ENCODE measurements at places on chromosomes 11 and 22. TPM values are rescaled to one million over a fixed set of nuclear protein-coding genes. Genes with fewer than 3 reads are reported as not detected.

DNA sequence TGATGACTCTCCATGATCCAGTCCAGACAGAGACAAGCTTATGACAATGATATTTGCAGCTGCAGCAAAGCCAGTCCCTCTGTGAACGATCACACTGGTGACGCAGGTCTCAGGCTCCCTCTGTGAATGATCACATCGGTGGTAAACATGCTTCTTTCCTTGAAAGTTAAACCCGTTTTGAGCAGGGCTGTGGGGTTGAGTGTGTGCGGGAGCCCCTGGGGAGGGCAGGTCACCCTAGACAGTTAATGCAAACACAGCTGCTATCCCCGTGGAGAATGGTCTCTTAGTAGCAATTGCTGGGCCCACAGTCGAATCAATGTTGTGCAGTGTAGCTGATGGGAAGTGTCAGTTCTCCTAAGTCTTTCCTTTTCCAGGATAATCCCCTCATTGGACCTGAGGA lies 71.0 kb upstream of the KIRREL3 start:
- H3K4me3 ChIP-seq: no peak overlapping the region
- H3K27ac ChIP-seq: no peak overlapping the region
- no peaks in the 10 kb centered on the region for H3K4me1 ChIP-seq
- DNase-seq: no peak
- peaks cover 16% of the 10 kb centered on the region for H3K27me3 ChIP-seq
- no peaks in the 10 kb centered on the region for H3K36me3 ChIP-seq

- H3K4me1 ChIP-seq: peaks cover 49% of the 10 kb centered on the region
- H3K36me3 ChIP-seq: no peaks in the 10 kb centered on the region
- peak; percentile 59 for DNase-seq
- H3K27ac ChIP-seq: no peak overlapping the region
- H3K4me3 ChIP-seq: peak overlapping the region; percentile 83
These were observed 965 bp downstream of the OSBPL5 start for GRCh38 chr11:3164138-3164551.

DNA sequence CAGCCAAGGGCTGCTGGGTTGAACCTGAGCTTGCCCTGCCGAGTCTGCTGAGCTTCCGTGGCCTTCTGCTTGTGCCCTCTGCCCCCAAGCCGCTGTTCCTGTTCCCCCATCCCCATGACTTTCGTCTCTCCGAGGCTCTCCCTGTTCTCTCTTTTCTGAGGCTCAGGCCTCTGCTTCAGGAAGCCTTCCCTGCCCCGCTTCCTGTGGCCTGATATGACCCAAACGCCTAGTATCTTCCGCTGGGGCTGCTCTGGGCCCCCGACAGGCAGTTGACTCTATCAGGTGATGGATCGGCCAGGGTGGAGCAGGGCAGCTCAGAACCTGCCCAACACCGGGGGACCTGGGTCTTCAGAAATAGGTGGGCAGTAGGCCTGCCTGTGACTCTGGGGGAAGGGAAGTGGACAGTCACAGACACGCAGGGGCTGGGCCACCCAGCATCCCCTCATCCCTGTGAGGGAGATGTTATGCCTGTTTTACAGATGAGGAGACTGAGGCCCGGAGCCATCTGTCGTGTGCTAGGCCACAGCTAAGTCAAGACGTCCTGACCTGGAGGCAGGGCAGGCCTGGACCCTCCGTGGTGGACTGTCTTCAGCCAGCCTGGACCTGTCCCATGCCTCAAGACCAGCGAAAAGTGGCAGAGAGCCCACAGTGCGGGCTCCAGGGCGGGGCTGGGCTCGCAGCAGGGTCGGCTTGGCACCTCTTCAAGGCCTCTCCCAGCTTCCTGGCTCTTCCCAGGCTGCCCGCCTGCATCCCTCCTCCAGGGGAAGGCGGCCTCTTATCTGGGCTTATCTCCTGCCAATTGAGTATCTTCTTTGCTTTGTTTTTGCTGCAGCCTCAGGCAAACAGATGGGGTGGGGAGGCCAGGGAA lies 16.2 kb downstream of the BAD start:
- peaks cover 12% of the 10 kb centered on the region for H3K4me1 ChIP-seq
- no peaks in the 10 kb centered on the region for H3K27me3 ChIP-seq
- H3K4me3 ChIP-seq: peak overlapping the region; percentile 60
- H3K27ac ChIP-seq: peak overlapping the region; percentile 88
- peak; percentile 77 for DNase-seq

GRCh38 chr11:121226415-121227263 lies 65.9 kb upstream of the SC5D start:
- H3K27me3 ChIP-seq: no peaks in the 10 kb centered on the region
- H3K27ac ChIP-seq: no peak overlapping the region
- H3K36me3 ChIP-seq: no peaks in the 10 kb centered on the region
- no peak overlapping the region for H3K4me3 ChIP-seq

GRCh38 chr11:2780850-2781407 lies 81.1 kb upstream of the KCNQ1OT1 start:
- H3K27me3 ChIP-seq: no peaks in the 10 kb centered on the region
- peaks cover 59% of the 10 kb centered on the region for H3K4me1 ChIP-seq
- no peak for DNase-seq
- no peak overlapping the region for H3K4me3 ChIP-seq

DNA sequence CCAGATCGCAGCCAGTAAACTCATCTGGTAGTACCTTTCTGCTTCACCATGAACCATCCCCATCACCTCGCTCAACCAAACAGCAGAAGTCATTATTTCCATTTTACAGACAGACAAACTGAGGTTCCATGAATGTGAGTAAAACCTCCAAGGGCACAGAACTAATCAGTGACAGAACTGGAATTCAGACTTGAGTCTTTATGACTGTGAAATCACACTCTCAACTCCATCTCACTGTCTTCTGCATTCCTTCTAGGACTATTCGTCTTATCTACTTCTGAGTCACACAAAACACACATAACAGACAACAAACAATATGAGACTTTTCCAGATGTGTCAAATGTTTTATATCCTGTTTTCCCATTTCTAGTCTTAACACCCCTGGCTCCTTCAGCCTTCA lies 9.3 kb upstream of the NUP50 start:
- H3K27ac ChIP-seq: no peak overlapping the region
- H3K4me3 ChIP-seq: no peak overlapping the region
- no peak for DNase-seq
- H3K4me1 ChIP-seq: peaks cover 26% of the 10 kb centered on the region
- no peaks in the 10 kb centered on the region for H3K27me3 ChIP-seq
- peaks cover 19% of the 10 kb centered on the region for H3K36me3 ChIP-seq

- H3K27me3 ChIP-seq: no peaks in the 10 kb centered on the region
- no peaks in the 10 kb centered on the region for H3K4me1 ChIP-seq
- H3K4me3 ChIP-seq: no peak overlapping the region
- H3K36me3 ChIP-seq: no peaks in the 10 kb centered on the region
- H3K27ac ChIP-seq: no peak overlapping the region
These were observed 102.1 kb downstream of the GRAMD1B start for GRCh38 chr11:123532131-123532530.

DNA sequence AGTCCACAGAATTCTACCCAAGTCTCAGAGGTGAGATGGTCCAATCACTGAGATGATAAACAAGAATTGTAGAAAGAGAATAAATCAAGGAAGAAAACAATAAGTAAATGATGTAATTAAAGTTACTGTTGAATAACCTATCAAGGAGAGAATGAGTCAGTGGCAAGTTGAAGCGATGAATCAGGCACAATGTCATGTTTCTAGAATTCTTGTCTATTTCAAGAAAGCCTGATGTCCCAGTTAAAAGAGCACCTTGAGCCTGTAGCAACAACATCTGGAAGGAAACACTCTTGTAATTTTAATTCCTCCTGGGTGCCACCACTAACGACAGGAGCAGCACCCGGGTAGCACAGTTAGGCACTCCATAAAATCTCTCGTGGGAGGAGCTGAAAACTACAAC lies 67.9 kb upstream of the SLC35C1 start:
- no peak overlapping the region for H3K4me3 ChIP-seq
- H3K36me3 ChIP-seq: no peaks in the 10 kb centered on the region
- no peak for DNase-seq
- no peak overlapping the region for H3K27ac ChIP-seq
- no peaks in the 10 kb centered on the region for H3K4me1 ChIP-seq

- no peaks in the 10 kb centered on the region for H3K4me1 ChIP-seq
- H3K27me3 ChIP-seq: no peaks in the 10 kb centered on the region
- no peak overlapping the region for H3K27ac ChIP-seq
- H3K36me3 ChIP-seq: no peaks in the 10 kb centered on the region
These were observed 89.9 kb downstream of the FAT3 start for GRCh38 chr11:92314499-92314898.

NAP1L4 gene
- polyA plus RNA-seq: 82.5 TPM

OR9Q1 gene
- not detected for polyA plus RNA-seq

DNA sequence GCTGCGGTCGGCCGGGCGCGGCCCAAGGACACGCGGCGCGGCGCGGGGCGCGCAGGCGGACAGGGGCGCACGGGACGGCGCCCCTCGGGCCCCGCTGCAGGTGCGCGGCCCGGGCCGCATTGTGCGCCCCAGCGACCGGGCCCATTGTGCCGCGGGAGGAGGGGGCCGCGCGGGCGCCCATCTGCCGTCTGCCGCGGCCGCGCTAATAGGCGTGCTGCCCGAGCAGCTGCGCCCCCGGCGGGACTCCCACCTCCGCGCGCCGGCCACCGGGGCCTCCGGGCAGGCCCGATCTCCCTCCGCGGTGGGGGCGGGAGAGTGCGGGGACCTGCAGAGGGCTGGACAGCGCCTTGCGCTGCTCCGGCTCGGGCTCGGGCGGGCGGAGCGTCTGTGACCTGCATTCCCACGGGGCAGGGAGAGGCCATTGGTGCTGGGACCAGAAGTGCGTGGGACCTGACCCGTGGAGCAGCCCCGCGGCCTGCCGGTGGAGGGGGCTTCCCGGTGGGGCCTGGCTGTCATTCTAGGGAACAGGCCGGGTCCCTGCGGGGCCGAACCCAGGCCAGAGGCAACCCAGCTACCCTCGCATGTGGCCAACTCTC lies 933 bp downstream of the BRSK2 start:
- H3K4me1 ChIP-seq: no peaks in the 10 kb centered on the region
- peak overlapping the region; percentile 80 for H3K27ac ChIP-seq
- H3K4me3 ChIP-seq: no peak overlapping the region
- no peaks in the 10 kb centered on the region for H3K36me3 ChIP-seq
- DNase-seq: peak; percentile 70

C22orf23 gene
- polyA plus RNA-seq: 0.33 TPM

- H3K27me3 ChIP-seq: no peaks in the 10 kb centered on the region
- no peak for DNase-seq
- no peak overlapping the region for H3K4me3 ChIP-seq
- no peaks in the 10 kb centered on the region for H3K36me3 ChIP-seq
- H3K27ac ChIP-seq: no peak overlapping the region
These were observed 85.6 kb upstream of the EED start for GRCh38 chr11:86158704-86159580.

DNA sequence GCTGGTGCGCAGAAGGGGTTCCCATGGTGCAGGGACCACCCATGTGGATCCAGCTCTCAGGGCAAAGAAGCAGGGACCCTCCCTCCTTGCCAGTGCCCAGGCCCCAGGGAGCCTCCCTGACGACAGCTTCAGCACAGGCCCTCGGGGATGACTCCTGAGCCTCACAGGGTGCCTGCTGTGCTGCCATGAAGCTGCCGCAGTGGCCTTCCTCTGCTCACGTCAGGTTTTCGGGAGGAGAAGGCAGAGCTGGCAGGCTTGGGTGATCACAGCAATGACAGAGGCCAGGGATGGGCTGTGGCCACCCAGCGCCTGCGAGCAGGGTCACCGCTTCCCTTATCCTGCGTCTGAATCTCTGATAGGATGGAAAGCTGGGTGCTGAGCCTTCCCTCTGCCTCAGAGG lies 276.2 kb downstream of the BRD1 start:
- H3K4me1 ChIP-seq: no peaks in the 10 kb centered on the region
- no peaks in the 10 kb centered on the region for H3K27me3 ChIP-seq
- DNase-seq: no peak
- H3K36me3 ChIP-seq: no peaks in the 10 kb centered on the region

DNA sequence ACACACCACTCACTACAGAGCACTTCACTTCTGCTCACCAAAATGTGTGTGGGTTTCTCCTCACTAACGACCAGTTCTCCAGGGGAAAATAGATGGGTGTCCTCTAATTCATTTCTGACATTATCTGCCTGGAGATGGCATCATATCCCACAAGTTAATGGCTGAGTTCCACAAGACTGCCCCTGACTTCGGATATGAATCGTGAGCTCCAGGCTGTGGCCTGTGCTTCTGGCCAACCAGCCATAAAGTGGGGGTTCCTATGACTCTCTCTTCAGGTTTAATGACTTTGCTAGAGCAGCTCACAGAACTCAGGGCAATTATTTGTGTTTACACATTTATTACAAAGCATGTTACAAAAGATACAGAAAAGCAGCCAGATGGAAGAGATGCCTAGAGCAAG lies 113.0 kb upstream of the SYT13 start:
- no peak overlapping the region for H3K27ac ChIP-seq
- no peak overlapping the region for H3K4me3 ChIP-seq
- H3K36me3 ChIP-seq: no peaks in the 10 kb centered on the region
- H3K27me3 ChIP-seq: no peaks in the 10 kb centered on the region
- H3K4me1 ChIP-seq: peaks cover 6% of the 10 kb centered on the region

BBOX1 gene
- 0.02 TPM for polyA plus RNA-seq

TUG1 gene
- 63.2 TPM for polyA plus RNA-seq

- H3K4me3 ChIP-seq: no peak overlapping the region
- H3K36me3 ChIP-seq: no peaks in the 10 kb centered on the region
- H3K27ac ChIP-seq: no peak overlapping the region
- no peak for DNase-seq
- no peaks in the 10 kb centered on the region for H3K27me3 ChIP-seq
These were observed 3.6 kb downstream of the USP35 start for GRCh38 chr11:78192223-78192719.

- H3K27me3 ChIP-seq: no peaks in the 10 kb centered on the region
- no peak overlapping the region for H3K27ac ChIP-seq
- no peaks in the 10 kb centered on the region for H3K4me1 ChIP-seq
- no peaks in the 10 kb centered on the region for H3K36me3 ChIP-seq
- no peak overlapping the region for H3K4me3 ChIP-seq
- DNase-seq: peak; percentile 33
These were observed 88.5 kb downstream of the TENM4 start for GRCh38 chr11:79352349-79352703.

DNA sequence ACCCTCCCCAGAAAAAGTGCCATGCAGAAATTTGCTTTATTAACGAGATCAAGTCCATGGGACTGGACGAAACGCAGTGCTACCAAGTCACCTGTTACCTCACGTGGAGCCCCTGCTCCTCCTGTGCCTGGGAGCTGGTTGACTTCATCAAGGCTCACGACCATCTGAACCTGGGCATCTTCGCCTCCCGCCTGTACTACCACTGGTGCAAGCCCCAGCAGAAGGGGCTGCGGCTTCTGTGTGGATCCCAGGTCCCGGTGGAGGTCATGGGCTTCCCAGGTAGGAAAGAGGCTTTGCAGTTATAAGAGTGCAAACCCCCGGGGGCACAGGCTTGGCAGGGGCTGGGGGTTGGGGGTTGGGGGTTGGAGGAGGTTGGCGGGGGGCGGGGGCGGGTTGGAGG lies 4.2 kb downstream of the APOBEC3H start:
- no peaks in the 10 kb centered on the region for H3K36me3 ChIP-seq
- no peak for DNase-seq
- no peaks in the 10 kb centered on the region for H3K27me3 ChIP-seq
- no peaks in the 10 kb centered on the region for H3K4me1 ChIP-seq
- no peak overlapping the region for H3K27ac ChIP-seq

DNA sequence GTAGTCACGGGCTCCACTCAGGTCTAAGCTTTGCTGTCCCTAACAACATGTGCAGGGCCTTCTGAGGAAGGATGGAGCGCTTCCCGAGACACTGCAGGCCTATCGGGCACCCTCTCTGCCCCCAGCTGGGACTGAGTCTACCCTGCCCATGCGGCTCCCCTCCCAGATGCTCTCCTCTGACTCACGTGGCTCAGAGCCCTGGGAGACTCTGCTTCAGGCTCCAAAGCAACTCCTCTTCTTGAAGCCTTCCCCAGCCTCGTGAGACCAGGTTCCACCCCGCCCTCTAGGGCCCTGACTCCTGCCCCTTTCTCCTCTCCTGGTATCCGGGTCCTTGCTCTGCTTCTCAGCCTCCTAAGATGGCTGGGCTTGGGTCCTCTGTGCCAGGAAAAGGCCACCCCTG lies 28.4 kb upstream of the ARFGAP3 start:
- no peak overlapping the region for H3K4me3 ChIP-seq
- H3K36me3 ChIP-seq: peaks cover 13% of the 10 kb centered on the region
- no peak overlapping the region for H3K27ac ChIP-seq
- no peaks in the 10 kb centered on the region for H3K4me1 ChIP-seq
- H3K27me3 ChIP-seq: no peaks in the 10 kb centered on the region

Data from SK-N-SH (cell line).